ENCODE measurements at places on chromosomes 2 and 18.

GRCh38 chr2:36570416-36570815 lies 27.6 kb downstream of the FEZ2 start:
- no peak for DNase-seq

DNA sequence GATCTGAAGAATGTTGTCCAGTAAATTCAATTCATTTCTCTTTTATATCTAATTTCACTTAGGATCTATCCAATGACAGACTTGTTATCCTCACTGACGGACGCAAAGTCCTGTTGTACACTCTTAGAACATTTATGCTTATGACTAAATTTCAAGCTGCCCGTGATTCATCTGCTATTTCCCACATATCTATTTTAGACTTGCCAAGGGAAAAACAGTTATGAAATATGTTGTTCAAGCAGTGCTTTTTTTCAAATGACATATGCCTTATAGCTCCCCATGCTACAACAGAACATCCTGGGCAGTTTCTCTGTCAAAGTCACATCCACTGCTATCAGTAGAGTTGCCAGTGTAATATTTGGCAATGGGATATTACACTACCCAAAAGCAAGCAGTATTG lies 94.2 kb upstream of the CBLN2 start:
- peak; percentile 19 for DNase-seq

DNA sequence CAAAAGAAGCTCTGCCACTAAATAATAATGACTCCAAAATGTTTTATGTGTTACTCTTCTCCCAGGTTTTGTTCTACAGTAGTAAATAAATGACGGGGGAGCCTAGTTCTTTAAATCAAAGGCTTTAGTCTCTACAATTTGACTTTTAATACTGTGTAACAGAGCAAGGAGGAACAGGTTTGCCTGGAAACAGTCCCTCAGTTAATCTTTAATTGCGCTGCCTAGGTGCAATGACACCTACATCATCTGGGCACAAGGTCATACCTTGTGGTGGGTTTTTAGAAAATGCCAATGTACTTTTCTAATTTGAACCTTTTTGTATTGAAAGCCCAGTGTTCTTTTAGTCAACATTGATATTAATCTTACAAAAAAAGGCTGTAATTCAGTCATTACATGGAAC lies 287.3 kb upstream of the SETBP1 start:
- no peak for DNase-seq

GRCh38 chr2:76793647-76794334 lies 728.4 kb downstream of the LRRTM4 start:
- no peak for DNase-seq

GRCh38 chr2:223970343-223971128 lies 13.3 kb downstream of the MRPL44 start:
- DNase-seq = peak; percentile 66

GRCh38 chr2:131517106-131517831 lies 10.4 kb upstream of the CCDC74A start:
- DNase-seq = no peak

- no peak for DNase-seq
Measured at GRCh38 chr2:132877923-132878322, 207.9 kb upstream of the LYPD1 start.

DNA sequence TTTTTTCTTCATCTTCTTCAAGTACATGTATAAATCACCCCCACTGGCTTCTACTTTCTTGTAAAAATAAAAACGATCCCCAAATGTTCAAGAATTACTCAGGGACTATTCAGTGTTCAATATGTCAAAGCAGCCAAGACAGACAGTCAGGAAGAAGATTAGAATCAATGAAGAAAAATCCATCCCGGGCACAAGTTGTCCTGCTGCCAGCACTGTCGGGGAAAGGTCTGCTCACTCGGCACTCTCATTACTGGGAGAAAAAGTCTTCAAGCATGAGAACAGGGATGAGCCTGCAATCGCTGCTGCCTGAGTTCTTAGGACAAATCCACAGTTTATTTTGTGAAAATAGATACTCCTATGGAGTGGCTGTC lies 482.8 kb upstream of the KLHL29 start:
- no peak for DNase-seq

GRCh38 chr2:69608109-69608508 lies 35.4 kb downstream of the AAK1 start:
- no peak for DNase-seq

DNA sequence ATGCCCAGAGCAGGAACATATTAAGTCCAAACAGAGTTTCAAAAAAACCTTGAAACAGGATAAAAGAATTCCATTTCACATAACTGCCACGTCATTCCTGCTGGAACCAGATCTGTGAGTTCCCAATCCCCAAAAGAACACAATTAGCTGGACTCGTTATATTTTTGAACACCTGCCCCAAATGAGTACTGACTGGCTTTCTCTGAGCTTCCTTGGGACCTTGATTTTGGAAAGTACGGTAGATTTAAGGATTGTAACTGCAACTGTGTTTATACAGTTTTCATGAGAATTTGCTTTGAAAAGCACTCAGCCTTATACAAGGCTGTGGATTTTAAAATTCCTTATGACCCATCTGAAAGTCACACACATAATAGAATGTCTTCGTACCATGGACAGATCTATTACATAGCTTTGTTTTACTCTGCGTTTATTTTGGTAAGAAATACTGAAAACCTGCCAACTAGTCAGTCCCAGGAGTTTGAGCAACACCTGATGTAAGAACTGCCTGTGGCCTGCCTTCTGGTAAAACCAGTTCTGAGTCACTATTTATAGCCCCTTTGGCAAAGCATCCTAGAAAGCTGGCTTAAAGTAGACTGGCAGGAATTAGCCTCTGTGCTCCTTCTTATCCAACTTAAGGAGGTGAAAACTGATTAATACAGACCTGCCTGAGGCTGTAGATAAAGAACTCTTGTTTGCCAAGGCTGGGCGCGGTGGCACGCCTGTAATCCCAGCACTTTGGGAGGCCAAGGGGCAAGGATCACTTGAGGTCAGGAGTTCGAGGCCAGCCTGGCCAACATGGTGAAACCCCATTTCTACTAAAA lies 48.1 kb downstream of the MERTK start:
- peak; percentile 96 for DNase-seq

DNA sequence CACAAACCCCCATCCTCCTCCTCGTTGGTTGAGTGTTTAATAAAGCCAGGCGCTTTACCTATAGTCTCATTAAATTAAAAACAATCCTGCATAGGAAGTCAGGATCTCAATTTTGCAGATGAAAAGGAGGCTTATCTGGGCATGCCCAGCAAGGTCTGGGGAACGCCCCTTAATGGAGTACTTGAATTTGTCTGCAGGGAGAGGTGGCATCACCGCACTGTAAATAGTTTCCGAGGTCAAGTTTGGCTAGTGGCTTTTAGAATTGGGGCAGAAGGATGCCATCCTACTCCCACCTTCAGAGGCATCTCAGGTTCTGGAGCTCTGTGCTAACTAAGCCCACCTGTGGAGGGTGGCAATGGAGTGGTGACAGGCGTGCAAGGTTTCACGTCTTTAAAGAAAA lies 149.2 kb downstream of the TGIF1 start:
- no peak for DNase-seq

DNA sequence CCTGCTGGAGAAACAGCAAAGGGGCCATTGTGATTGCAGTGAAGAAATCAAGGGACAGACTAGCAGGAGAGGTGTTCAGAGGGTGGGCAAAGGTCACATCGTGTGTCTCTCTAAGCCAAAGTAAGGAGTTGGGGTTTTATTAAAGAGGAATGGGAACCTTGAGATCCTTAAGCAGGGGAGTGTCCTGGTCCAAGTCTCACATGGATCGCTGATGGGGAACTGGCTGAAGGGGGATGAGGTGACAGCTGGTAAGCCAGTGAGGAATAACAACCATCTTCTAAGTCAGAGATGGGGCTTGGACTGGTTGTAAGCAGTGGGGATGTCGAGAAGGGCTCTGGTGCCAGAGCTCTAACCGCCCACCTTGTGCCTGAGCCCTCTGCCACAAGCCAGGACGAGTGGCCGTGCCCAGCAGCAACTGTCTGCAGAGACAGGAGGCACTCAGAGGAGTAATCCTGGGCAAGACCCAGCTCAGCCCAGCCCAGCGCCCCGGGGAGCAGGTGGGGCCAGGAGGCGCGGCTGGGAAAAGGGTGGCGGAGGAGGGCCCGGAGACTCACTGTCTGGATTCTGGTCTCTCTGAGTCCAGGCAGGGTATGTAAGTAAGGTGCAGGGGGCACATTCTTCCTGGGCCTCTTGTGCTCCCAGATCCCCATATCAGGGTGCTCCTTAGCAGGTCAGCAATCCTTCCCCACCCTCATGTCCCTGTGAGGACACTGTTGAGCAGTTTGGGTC lies 13.7 kb downstream of the WNT10A start:
- peak; percentile 78 for DNase-seq

DNA sequence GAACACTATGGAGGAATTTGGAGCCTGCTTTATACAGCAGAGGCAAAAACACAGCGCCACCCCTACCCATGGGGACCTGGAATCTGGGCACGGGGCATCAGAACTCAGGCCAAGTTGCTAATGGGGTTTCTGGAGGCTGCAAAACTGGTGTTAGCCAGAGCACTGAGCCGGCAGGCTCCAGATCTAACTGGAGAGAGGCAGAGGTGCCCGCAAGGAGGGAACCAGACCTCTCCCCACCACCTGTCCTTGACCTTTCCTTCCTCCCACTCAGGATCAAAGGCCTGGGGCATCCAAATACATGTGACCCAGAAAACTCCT lies 126.6 kb downstream of the TNS1 start:
- no peak for DNase-seq

DNA sequence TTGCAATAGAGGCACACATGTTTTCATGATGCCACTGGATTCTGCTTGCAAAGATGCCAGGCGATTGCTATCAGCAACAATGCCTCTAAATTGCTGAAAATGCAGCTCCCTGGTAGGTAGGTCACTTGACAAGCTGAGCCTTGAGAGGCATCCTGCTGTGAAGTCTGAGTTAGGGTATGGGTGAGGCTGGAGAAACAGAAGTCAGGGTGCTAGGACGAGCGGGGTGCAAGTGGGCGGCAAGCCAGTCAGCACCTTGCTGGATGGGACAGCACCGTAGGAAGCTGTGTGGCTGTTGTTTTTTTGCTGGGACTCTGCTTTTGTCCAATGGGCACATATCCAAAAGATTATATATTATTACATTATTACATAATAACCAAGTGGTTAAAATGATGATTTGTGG lies 10.5 kb upstream of the CLIP4 start:
- no peak for DNase-seq

DNA sequence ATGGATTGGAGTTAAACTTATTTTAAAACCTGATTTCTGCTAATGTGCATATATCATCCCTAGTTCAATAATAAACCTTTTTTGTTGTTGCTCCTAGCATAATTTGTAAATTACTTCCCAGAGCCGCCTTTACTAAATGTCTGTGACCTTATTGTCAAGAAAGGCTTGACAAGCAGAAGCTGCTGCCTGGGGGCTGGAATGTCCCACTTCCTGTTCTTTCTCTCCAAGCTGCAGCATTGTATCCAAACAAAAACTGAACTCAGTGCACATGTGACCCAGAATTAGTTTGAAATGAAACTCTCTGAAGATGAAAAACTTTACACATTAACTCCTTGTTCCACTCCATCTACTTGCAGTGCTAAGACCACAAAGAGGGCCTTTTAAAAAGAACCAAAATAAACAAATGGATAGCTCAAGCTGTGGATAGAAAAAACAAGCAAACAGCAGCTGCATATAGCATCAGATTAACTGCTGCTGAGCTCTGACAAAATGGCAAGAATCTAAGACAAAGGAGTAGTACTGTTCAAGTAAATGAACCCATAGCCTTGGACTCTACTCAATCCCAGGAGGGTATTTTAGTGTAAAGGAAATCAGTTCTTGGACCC lies 99.8 kb upstream of the NEUROD1 start:
- no peak for DNase-seq

- DNase-seq = no peak
Measured at GRCh38 chr2:74425523-74425922, 4.0 kb downstream of the WDR54 start.

- peak; percentile 59 for DNase-seq
Measured at GRCh38 chr2:146821836-146822316, 1023.0 kb upstream of the ACVR2A start.

DNA sequence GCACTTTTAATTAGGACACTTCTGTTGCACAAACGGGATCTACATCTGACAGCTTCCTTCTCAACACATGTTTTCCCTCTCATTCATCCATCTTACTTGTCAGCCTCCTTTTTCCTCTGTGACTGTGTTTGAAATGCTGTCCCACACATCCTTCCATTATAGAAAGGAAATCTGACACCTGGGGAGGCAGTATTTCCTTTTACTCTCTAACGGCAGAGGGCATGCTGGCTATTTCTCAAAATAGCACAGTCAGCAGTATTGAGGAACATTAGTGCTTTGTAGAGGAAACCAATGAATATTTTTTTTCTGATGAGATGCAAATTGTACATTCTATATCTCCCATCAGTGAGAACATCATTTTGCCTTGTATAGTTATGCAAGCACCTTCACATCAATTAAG lies 668.7 kb downstream of the SLC4A3 start:
- no peak for DNase-seq

DNA sequence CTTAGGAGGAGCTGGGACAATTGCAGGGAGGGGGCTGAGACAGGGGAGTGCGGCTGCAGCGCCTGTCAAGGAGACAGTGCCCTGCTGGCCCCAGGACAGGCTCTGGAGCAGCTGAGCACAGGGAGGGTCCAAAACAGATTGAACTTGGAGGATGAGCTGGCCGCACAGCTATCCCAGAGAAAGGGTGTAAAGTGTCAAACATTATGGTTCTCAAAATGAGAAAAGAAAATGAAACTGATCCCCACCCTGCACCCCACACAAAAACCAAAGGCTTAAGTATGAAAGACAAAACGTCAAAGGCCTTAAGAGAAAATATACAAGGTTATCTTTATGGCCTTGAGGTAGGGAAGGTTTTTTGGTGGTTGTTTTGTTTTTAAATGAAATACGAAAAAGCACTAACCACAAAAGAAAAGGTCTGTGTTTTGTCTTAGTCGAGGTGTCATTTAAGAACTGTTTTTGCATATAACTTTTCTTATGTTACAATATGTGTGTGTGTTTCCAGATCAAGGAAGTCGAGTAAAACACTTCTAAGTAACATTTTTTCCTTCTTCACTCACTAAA lies 111.8 kb downstream of the HDAC4 start:
- DNase-seq = no peak

DNA sequence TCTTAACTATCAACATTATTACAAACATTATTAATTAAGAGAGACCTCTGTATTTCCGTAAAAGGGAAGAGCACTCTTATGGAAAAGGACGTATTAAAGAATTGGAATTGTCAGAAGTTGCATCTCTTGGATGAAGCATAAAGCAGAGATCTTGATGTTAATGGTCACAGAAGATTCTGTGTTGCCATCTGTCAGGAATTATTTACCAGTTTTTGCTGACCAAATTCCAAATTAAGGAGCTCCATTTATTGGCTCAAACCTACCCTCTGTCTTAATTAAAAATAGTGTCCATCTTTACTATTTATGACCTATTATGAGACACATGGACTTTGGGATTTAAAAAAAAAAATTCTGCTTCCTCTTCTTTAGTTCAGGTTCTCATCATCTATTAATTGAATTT lies 232.1 kb downstream of the ARHGAP15 start:
- DNase-seq = no peak
